Body of pancreas (tissue), 4 donors: ENCODE measurements at places on chromosomes 16 and 17.
A peak's percentile ranks its signal among the peaks of the same experiment; 100 is the strongest.

GRCh38 chr16:52708476-52708875, 161.5 kb upstream of the TOX3 start:
- no peaks in the 10 kb centered on the region for H3K4me1 ChIP-seq
- no peaks in the 10 kb centered on the region for H3K27me3 ChIP-seq
- H3K27ac ChIP-seq = no peak overlapping the region
- DNase-seq = no peak
- no peak overlapping the region for H3K4me3 ChIP-seq
- H3K36me3 ChIP-seq = no peaks in the 10 kb centered on the region

DNA sequence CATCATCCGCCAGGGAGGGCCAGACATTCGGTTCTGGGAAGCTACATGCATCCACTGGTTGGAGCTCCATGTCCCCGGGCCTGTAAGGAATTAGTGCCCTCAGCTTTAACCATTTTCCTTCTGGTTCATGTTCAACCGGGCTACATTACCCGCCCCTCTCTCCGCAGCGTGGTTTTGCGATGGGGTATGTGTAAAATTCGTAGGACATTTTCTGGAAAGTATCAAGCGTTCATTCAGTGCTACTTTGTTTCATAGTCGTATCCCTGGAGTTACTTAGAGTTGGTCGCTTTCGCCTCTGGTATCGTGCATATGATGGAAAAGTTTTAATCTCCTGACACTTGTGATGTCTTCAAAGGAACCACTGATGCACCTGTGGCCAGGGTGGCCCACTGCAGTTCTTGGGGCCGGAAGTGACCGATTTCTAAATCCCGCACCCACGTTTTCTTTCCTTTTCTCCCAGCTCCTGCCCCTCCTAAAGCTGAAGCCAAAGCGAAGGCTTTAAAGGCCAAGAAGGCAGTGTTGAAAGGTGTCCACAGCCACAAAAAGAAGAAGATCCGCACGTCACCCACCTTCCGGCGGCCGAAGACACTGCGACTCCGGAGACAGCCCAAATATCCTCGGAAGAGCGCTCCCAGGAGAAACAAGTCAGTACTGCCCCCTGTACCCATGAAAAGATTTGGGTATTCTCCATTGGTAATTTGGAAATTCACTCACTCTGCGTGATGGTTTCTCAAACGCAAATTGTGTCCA, 637 bp downstream of the RPL23A start:
- H3K27me3 ChIP-seq = no peaks in the 10 kb centered on the region
- H3K36me3 ChIP-seq = peaks cover 22% of the 10 kb centered on the region
- no peak for DNase-seq
- peaks cover 45% of the 10 kb centered on the region for H3K4me1 ChIP-seq

DNA sequence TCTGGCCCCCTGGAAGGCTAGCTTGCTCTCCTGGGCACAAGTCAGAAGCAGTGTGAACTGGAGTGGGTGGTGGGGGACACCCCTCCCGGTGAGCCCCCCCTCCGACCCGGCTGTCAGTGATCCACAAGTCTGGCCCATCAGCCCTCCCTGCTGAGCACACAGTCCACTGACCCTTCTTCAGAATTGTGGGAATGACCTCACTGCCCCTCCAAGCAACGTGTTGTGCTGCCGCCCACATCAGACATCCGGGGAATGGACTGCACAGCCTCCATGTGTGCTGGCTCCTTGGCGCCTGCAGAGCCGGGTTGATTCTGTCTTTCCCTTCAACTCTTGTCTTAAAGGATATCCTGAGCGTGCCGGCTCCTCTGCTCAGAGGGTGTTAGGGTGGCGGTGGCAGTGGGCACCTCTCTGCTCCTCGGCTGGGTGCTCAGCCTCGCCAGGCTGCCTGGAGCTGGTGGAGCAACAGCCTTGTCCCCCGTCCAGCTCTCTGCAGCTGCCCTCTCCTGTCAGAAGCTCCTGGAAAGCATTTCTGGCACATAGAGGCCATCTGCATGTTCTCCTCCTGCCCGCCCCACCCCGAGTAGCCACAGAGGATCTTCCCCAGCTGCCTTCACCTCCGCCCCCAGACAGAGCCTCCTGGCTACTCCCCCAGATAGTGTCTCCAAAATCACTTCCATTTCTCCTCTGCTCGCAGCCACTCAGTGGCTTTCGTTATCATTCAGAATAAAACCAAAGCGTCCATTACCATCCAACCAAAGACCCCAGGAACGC, 19.8 kb downstream of the NPTX1 start:
- no peak overlapping the region for H3K4me3 ChIP-seq
- no peak for DNase-seq
- no peaks in the 10 kb centered on the region for H3K27me3 ChIP-seq
- no peaks in the 10 kb centered on the region for H3K36me3 ChIP-seq

DNA sequence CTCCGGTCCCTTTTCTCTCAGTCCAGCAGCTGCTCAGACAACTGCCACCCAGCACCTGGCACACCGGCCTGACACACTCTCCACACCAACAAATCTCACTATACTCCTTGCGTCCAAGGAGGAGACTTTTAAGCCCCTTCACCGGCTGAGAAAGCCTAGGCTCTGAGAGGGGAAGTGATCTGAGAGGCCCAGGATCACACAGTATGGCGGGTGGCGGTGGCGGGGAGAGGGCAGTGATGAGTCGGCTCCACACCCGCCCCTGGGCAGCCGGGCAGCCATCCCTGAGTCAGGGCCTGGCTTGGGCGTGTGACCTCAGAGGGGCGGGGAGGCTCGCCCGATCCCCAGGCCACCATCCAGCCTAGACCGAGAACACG, 569 bp downstream of the FLII start:
- H3K4me1 ChIP-seq = peaks cover 49% of the 10 kb centered on the region
- H3K27me3 ChIP-seq = no peaks in the 10 kb centered on the region
- peak overlapping the region; percentile 49 for H3K4me3 ChIP-seq
- peak overlapping the region; percentile 97 for H3K27ac ChIP-seq
- peak; percentile 83 for DNase-seq

DNA sequence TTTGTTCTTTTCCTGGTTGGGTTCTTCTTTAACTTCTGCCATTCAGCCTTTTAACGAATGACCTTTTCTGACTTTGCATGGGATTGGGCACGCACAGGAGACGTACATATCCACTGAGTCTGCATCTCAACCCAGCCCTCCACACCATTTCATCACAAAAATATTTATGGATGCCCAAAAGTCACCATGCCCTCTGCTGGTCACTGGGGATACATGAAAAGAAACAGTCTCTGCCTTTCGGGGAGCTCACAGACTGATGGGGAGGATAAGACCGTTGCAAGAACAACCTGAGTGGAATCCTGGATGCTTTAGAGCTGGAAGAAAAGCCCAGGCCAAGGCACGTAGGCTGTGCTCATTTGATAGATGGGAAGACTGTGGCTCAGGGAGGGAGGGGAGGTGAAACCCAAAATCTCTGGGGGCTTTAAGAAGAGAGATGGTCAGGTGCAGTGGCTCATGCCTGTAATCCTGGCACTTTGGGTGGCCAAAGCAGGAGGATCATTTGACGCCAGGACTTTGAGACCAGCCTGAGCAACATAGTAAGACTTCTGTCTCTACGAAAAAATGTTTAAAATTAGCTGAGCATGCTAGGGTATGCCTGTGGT, 7.9 kb upstream of the MT2A start:
- H3K27me3 ChIP-seq = no peaks in the 10 kb centered on the region
- DNase-seq = peak; percentile 43
- no peak overlapping the region for H3K27ac ChIP-seq
- no peaks in the 10 kb centered on the region for H3K4me1 ChIP-seq

GRCh38 chr17:2054512-2055291, at the start of gene HIC1:
TSS of gene HIC1 (plus strand) at chr17:2055103. CDS start at chr17:2056691, 1,588 bp downstream.
- H3K36me3 ChIP-seq = no peaks in the 10 kb centered on the region
- H3K4me1 ChIP-seq = peaks cover 70% of the 10 kb centered on the region
- peaks cover 27% of the 10 kb centered on the region for H3K27me3 ChIP-seq

GRCh38 chr17:81339534-81340296, 44.6 kb upstream of the SLC38A10 start:
- peaks cover 85% of the 10 kb centered on the region for H3K4me1 ChIP-seq
- H3K4me3 ChIP-seq = no peak overlapping the region
- DNase-seq = peak; percentile 43
- peak overlapping the region; percentile 96 for H3K27ac ChIP-seq

DNA sequence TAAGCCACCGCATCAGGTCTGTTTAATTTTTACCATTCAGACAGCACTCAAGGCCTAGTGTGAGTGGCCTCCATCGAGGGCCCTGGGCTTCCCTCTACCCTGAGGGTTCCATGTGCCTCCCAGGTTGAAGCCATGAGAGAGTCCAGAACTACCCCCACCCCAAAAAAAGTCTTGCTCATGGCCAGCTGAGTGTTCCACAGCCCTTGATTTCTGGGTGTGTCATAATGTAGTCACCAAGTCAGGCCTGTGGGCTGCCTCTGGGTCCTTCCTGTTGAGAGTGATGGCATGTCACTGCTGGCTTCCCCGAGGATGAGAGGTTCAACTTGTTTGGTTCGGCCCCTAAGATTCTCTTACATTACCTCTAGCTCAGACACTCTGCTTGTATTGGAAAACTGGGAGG, 100.6 kb downstream of the PITPNC1 start:
- no peaks in the 10 kb centered on the region for H3K36me3 ChIP-seq
- no peak for DNase-seq
- peaks cover 15% of the 10 kb centered on the region for H3K4me1 ChIP-seq
- no peak overlapping the region for H3K27ac ChIP-seq
- no peaks in the 10 kb centered on the region for H3K27me3 ChIP-seq

GRCh38 chr16:70661918-70662641, 15.7 kb downstream of the IL34 start:
- H3K36me3 ChIP-seq = peaks cover 10% of the 10 kb centered on the region
- no peak overlapping the region for H3K27ac ChIP-seq
- no peaks in the 10 kb centered on the region for H3K27me3 ChIP-seq
- DNase-seq = no peak
- H3K4me1 ChIP-seq = no peaks in the 10 kb centered on the region

GRCh38 chr17:1183171-1183873, 3.5 kb upstream of the ABR start:
- H3K4me3 ChIP-seq = no peak overlapping the region
- no peak overlapping the region for H3K27ac ChIP-seq
- no peak for DNase-seq

DNA sequence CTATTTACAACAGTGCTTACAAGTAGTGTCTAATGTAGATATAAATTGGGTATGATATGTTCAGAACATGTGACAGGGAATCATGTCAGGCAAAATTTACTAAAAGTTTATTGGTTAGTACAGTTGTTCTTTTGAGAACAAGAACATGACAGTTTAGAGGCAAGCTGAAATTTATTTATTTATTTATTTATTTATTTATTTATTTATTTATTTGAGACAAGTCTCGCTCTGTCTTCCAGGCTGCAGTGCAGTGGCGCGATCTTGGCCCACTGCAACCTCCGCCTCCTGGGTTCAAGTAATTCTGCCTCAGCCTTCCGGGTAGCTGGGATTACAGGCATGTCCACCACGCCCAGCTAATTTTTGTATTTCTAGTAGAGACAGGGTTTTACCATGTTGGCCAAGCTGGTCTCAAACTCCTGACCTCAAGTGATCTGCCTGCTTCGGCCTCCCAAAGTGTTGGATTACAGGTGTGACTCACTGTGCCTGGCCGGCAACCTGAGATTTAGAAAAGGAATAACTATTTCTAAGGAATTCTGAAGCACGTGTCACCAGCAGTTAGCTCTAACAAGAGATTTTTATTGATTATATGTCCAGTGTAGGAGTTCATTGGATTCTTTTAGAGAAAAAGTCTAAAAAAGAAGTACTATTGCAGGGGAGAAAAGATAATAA, 24.9 kb downstream of the MRTFB start:
- H3K27me3 ChIP-seq = no peaks in the 10 kb centered on the region
- peaks cover 92% of the 10 kb centered on the region for H3K4me1 ChIP-seq
- H3K27ac ChIP-seq = peak overlapping the region; percentile 85
- H3K4me3 ChIP-seq = no peak overlapping the region
- peak; percentile 67 for DNase-seq
- no peaks in the 10 kb centered on the region for H3K36me3 ChIP-seq

DNA sequence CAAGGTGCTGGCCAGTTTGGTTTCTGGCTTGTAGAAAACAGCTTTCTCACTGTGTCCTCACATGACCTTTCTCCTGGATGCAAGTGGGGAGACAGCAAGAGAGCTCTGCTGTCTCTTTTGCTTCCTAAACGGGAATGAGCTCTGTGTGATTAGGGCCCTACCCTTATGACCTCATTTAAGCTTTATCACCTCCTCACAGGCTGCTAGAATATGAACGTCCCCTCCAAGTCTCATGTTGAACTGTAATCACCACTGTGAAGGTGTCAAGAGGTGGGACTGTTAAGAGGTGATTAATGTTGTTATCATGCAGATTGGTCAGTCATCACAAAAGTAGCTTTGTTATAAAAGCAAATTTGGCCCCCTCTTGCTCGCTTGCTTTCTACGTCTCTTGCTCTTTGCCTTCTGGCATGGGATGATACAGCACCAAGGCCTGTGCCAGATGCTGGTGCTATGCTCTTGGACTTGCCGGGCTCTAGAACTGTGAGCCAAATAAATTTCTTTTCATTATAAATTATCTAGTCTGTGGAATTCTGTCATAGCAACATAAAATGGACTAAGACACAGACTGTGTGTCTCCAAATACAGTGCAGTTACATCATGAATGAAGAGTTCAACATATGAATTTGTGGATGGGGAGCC, 14.8 kb upstream of the POLR3E start:
- H3K27me3 ChIP-seq = no peaks in the 10 kb centered on the region
- no peak overlapping the region for H3K27ac ChIP-seq
- no peak overlapping the region for H3K4me3 ChIP-seq
- H3K36me3 ChIP-seq = peaks cover 23% of the 10 kb centered on the region
- no peak for DNase-seq
- no peaks in the 10 kb centered on the region for H3K4me1 ChIP-seq

GRCh38 chr17:28549236-28550132, 2.9 kb downstream of the UNC119 start:
- no peak overlapping the region for H3K4me3 ChIP-seq
- H3K27ac ChIP-seq = no peak overlapping the region
- H3K36me3 ChIP-seq = no peaks in the 10 kb centered on the region
- H3K4me1 ChIP-seq = peaks cover 31% of the 10 kb centered on the region
- DNase-seq = no peak

- peaks cover 52% of the 10 kb centered on the region for H3K4me1 ChIP-seq
- DNase-seq = peak; percentile 91
- H3K36me3 ChIP-seq = no peaks in the 10 kb centered on the region
- peak overlapping the region; percentile 78 for H3K27ac ChIP-seq
- no peaks in the 10 kb centered on the region for H3K27me3 ChIP-seq
Measured at GRCh38 chr16:11675561-11676511, 7.6 kb downstream of the SNN start.

DNA sequence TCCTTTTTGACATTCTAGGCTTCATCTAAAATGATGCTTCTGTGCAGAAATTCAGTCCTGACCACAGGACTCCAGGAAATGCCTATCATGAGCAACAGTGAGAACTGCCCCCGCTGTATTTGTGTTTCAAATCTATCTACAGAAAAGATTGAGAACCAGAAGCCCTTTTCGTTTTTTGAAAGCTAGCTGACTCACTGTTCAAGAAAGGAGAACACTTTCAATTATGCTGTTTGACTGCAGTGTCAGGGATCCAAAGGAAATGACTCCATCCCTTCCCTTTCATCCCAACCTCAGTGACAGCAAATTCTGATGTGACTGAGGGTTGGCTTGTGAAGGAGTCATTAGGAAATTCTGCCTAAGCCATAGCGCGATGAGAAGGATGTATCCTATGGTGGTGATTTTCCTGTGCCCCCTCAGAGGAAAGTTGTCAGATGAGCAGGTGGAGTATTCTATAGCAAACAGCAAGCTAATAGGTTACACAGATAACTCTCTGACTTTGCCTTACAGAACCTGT, 622.3 kb downstream of the TMEM114 start:
- no peak for DNase-seq
- no peak overlapping the region for H3K27ac ChIP-seq
- H3K27me3 ChIP-seq = no peaks in the 10 kb centered on the region
- H3K4me1 ChIP-seq = no peaks in the 10 kb centered on the region

- H3K27me3 ChIP-seq = no peaks in the 10 kb centered on the region
- no peak overlapping the region for H3K27ac ChIP-seq
- peaks cover 10% of the 10 kb centered on the region for H3K4me1 ChIP-seq
- no peak overlapping the region for H3K4me3 ChIP-seq
- no peak for DNase-seq
Measured at GRCh38 chr16:29318037-29318436, 88.5 kb downstream of the NPIPB11 start.
